ENCODE measurements at places on chromosomes 4 and X.

DNA sequence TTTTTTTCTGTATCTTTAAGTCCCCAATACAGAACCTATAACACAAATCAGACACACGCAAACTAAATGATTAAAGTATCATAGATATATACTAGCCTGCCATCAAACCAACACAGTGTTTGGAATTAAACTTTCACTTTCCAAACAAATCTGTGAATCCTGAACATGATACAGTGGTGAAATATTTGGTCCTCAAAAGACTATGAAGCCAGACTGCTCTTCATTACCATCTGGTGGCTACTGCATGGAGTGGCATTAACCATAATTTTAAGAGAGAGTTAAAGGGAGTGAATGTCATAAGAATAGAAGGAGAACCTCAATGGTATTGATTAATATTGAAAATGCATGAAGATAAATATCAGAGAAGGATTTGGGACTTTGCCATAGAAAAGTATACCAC, 9.2 kb upstream of the GABRA4 start:
- DNase-seq = peak; percentile 67

DNA sequence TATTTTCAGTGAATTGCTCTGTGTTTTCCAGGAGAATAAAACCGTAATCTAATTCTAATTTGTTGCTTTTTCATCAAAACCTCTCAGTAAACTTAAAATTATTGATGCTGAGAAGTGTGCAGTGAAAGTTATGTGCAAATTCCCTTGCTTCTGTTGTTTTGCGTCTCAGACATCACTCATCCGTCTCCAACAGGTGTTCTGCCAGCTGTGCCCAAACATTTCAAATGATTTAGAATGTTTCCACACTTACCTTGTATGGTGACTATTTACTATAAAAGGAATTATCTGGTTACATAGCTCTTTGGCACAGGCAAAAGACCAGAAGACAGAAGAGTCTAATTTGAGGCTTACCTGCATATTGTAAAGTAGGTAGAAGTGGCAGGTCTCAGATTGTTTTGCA, 184.0 kb downstream of the BMPR1B start:
- DNase-seq = no peak

DNA sequence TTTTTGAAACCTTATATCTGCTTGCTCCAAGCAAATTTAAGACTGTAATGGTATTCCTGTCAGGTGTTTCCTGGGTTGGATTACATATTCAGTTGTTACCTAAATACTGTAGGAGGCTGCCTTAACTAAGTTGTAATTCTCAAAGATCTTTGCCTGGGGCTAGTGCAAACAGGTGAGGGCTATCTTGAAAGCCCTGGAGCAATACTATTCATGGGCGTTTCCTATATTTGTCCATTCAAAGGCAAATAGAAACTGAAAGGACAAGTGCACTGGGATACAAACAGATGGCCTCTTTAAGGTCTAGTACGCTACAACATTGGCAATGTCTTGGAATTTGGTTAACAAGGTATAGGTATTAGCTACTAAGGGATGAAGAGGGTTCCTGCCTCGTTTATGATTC, 84.1 kb upstream of the CT45A1 start:
- peak; percentile 3 for DNase-seq

- peak; percentile 52 for DNase-seq
Measured at GRCh38 chr4:80492761-80493160, 157.2 kb downstream of the CFAP299 start.

DNA sequence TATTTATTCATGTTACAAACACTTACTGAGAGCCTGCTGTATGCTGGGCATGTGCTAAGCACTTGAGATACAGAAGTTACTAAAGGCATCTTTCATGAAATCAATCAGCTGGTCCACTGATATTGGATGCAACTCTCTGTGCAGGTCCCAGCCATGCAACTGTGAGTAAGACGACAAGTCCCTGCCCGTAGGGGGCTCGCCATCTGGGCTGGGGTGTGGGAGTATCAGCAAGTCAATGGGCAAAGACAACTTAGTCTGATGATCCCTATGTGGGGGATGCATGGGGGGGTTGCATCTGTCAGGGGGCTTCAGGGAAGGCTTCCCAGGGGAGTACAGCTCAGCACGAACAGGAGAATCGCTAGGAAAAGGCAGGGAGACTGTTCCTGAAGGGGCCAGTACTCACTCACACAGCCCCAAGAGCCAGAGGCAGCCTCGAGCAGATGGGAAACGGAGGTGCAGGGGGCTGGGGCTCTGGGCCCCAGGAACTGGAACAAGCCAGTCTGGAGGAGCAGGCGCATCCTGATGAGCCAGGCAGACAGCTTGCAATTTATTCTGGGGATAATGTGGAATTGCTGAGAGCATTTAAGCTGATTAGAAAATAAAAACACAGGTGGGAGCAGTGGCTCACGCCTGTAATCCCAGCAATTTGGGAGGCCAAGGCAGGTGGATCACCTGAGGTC, 40.2 kb downstream of the CRMP1 start:
- no peak for DNase-seq

DNA sequence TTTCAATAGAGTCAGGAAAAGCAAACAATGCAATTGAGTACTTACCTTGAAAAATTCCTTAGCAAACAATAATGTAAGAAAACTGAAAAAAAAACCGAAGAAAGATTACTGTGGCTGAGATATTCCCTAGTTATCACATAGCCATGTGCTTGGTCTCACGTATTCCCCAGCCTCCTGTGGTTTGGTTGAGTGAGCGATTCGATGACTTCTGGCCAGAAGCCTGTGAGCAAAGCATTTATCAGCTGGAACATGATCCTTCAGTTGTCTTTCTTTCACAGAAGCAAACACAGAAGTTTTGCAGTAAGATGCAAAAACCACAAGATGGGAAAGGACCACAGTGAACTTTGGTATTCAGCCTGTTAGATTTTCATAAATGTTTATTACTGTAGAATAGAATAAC, 1754.3 kb upstream of the AGA start:
- peak; percentile 95 for DNase-seq

DNA sequence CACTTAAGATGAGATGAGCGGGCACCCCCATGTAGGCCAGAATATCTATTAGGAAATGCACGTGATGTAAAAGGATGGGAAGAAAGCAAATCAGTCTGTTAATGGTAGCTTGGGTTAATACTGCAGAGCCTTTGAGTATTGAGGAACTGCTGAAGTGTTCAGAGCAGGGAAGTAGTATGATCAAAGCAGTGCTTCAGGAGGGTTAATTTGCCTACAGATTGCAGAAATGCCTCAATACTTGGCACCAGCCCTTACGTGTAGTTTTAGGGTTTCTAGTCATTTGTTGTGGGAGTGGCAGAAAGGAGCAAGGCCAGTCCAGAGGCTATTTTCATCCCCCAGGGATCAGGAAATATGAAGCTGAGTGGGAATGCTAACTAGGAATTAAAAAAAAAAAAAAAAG, 19.7 kb downstream of the ZFX start:
- DNase-seq = peak; percentile 3

DNA sequence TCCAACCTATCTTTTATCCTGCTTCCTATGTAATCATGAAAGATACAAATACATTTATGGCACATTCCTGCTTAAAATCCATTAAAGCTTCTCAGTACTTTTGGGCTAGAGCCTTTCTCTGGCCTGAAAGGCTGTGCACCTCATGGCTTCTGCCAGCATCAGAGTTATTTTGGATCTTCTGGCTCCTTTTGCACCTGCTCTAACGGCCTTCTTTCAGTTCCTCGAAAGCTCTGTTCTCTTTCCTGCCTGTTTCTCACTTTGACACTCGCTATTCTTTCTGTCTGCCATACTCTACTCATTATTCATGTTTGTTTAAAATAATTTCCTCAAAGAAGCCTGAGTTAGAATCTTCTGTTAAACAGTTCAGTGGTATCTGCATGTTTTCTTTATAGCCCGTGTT, 86.0 kb downstream of the LRP2BP start:
- DNase-seq = no peak

- DNase-seq = no peak
Measured at GRCh38 chrX:109918753-109919152, 84.2 kb upstream of the TMEM164 start.

Data from OCI-M1 (cell line).